RKO (cell line): ENCODE measurements at places on chromosomes 12 and 14.

- DNase-seq: no peak
These were observed 200.5 kb downstream of the STXBP6 start for GRCh38 chr14:24849471-24849870.

- DNase-seq: no peak
These were observed 8.6 kb downstream of the ATXN2 start for GRCh38 chr12:111590552-111590951.

DNA sequence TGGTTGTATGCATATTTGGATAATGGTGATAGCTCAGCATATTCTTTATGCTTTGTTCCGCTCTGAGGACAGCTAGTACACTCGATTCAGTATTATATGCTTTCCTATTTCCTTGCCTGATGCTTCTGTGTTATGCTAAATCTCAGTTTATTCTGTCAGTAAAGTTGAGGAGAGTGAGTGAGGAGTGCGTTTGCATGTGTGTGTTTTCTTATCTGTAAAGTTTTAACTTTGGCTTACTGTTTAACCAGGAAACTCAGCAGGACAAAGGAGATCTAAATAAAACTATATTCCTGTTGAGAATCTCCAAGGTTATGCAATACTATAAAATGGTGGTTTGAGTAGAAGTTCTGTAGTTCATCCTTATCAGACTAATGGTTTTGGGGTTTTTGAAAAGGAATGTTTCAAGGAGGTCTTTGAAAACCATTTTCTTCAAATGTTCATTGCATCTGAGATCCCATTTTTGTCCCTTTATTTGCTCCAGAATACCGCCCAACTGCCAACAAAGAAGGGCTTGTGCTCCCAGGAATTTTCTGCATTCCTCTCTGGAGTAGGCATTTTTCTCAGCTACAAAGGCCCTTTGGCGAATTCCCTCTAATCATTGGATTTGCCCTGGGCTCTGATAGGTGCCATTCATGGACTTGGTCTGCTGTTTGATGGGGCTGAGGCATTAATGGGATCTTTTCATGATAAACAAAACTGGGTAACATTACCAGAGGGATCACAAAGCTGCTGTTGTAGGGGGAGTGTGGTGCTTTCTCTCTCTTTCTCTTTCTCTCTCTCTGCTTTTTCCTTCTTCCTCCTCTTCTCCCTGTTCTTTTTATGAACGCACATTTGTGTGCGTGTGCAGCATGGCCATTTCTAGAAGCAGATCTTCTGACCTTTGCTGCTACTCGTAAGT is 71.7 kb downstream of the HMGA2 start:
- no peak for DNase-seq

DNA sequence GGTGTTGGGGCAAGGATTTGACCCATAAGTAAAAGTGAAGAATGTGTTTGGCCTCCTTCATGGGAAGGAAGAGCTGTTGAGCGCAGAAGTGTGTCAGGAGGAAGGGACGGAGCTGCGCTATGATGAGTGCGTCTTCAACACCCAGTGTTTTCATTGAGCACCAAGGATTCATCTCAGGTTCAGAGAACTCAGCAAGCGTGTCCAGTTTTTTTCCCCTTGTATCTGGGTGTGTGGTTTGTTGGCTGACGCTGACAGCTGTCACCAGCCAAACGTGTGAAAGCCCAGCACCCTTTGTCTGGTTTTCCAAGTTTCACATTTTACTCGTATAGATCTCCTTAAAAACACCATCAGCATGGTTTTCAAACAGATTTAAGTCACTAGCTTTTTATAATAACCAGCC is 12.3 kb downstream of the EP400 start:
- DNase-seq: no peak

- DNase-seq: no peak
These were observed 74.9 kb upstream of the ATP2B1 start for GRCh38 chr12:89783359-89784060.

DNA sequence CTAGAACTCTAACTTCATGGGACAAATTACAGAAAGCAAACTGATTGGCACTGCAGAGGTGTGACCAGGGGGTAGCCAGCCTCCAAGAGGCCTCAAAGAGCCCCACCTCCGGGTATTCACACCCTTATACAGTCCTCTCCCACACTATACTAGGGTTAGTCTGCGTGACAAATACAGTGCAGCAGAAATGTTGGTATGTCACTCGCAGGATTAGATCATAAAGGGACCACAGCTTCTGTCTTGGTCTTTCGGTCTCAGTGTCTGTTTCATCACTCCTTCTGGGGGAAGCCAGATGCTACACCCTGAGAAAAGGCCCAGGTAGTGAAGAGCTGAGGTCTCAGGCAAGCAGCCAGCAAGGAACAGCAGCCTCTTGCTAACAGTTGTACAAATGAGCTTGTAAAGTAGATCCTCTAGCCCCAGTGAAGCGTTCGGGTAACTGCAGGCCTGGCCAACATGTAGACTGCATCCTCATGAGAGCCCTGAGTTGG is 68.9 kb upstream of the SAV1 start:
- DNase-seq: no peak

DNA sequence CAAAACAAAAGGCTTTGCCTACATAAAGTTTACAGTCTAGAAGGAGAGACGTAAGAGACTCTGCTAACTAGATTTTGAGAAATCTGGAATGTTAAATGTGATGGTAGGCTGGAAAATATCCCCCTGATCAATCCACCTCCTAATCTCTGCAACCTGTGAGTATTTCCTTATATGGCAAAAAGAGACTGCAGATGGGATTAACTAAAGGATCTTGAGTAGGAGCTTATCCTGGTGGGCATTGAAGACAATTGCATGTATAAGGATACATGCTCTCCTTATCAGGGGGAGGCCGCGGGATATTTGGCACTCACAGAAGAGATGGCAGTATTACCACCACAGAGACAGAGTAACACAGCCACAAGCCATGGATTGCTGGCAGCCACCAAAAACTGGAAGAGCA is 95.2 kb downstream of the EGLN3 start:
- DNase-seq: no peak

- peak; percentile 75 for DNase-seq
These were observed 1.8 kb upstream of the PHLDA1 start for GRCh38 chr12:76033081-76034011.

DNA sequence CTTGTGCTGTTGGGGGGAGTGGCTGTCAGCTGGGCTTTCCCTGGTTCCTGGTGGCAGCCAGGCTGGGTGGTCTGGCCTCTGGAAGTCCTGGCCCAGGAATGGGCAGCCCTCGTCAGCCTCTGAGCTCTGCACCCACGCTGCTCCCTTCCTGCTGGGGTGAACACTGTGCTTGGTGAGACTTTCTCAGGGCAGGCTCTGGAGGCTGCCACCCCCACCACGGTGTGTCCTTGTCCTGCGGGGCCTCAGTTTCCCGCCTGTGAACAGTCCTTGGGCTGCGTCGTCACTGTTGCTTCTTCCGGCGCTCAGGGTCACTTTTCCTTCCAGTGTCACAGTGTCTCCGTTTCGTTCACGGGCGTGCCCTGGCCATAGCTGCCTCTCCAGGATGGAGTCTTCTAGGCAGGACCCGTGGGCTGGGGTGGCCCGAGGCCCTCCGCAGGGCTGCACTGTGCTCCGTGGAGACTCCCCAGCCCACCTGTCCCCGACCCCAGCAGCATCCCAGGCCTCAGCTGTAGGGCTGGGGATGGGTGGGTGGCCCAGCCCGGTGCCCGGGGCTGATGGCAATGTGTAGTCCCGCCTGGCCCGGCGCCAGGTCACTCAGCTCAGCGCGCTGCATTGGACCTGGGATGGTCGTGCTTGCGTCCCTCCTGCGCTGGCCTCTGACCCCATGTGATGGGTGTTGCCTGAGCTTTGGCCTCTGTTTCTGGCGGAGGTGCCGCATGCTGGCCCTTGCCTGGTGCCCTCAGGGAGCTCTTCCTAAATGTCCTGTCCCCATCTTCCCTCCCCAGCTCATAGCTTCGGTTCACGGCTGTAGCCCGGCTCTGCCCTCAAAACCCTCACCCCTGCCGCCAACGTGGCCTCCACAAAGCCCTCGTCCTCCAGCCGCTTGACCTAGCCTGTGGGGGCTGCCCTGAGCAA is 6.8 kb downstream of the KIF26A start:
- DNase-seq: no peak

GRCh38 chr14:96246539-96246847 is 9.5 kb upstream of the BDKRB1 start:
- DNase-seq: peak; percentile 58
